Sciatic nerve (tissue), 2 donors: ENCODE measurements at places on chromosomes 7 and 10.

DNA sequence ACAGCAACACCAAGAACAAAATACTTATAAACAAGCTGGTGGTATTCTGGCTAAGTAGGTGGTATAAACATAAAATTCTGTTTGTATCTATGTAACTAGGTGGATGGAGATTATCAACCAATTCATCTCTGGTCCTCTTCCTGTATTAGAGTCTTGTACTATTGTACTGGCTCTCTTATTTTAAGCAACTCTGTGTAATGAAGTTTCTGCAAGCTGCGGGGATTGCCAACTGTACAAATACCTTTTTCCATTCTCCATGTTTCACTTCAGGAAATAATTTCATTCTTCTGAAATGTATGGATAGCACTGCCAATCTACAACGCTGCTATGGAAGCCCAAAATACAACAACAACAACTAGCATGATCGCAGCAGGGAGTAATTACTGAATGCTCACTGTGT is 44.8 kb downstream of the JAZF1 start:
- no peak for DNase-seq

DNA sequence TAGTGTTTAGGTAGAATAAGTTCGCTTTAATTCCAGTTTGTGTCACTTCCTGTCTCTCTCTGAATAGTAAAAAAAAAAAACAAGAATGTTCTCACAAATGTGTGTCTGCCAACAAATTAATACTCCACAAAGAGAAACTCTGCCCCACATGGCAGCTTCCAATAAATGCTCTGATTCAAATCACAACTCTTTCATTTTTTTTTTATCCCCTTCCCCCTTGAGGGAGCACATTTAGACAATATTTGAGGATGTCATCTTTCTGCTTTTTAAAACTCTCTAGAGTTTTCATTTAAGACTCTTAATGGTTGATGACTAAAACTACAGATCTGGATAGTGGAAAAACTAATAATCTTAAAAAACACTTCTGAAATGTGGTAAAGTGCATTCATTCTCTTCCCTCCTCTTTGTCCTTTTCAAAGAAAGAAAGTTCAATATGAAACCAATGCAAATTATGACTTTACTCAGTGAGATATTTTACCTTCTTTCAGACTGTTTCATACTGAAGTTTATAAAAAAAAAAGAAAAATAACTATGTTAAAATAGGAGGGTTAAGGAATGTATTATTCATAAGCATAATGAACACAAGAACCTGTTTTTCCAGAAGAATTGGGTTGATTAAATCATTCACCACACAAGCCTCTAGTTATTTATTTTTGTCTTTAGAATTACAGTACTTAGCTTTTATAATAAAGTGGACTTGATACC is 42.3 kb downstream of the ARID5B start:
- DNase-seq, result no peak

DNA sequence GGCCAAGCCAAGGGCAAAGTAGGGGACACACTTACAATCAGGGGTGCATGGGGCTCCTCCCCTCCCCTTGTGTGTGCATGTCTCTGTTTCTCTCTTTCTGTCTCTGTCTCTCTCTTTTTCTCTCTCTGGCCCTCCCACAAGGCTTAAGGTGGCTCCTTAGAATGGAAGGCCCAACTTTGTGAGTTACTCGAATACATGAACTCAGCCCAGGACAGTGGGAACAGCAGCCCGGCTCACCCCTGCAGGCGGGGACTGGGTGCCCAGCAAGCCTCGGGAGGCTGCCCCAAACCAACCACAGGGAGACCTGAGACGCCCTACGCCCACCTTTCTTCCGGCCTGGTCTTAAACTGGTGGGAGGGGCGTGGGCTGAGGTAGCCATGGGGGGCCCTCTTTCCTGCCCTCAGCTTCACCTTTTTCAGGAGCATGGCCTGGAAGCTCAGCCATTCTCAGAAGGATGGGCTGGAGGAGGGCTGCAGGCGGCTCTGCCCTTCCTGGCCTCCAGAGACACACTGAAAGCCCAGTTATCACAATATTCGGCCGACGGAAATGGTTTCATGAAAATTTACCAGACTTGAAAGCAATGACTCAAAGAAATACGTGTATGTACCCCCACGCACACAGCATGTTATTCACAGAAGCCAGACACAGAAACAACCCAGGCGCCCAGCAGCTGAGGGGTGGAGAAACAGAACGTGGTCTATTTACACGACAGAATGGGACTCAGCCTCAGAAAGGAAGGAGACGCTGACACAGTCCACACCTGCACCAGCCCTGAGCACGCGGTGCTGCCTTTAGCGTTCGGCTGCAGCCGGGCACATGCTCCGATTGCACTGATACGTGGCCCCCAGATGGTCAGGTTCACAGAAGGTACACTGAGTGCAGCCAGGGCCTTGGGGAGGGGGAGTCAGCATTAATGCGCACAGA is 229.5 kb downstream of the PTPRN2 start:
- DNase-seq, result no peak

- peak; percentile 47 for DNase-seq
These were observed 24.8 kb downstream of the ADCY1 start for GRCh38 chr7:45598886-45599520.

DNA sequence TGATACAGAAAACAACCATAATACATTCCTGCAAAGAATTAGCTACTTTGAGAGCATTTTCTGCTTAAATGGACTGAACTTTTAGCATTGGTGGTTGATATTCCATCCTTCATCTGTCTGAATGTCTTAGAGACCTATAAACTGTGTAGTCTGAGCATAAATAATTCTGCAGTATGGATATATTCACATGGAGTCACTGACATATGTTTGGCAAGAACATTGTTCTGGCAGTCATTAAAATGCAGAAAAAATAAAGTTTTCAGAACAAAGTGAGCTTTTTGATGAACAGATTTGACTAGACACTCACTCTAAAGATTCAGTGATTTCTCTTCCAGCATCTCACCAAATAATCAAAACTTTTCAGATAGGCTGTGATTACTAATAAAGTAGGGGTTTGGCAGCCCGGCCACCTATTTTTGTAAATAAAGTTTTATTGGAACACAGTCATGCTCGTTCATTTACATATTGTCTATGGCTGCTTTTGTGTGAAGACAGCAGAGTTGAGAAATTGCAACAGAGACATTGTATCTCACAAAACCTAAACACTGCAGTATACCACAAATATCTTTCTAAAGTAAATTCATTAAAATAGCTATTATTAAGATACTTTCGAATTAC is 44.1 kb upstream of the RAPGEF5 start:
- DNase-seq, result no peak

- no peak for DNase-seq
These were observed 206.6 kb downstream of the ACTR3B start for GRCh38 chr7:152966189-152966588.

GRCh38 chr10:114157912-114158311 is 16.1 kb downstream of the CCDC186 start:
- no peak for DNase-seq

- DNase-seq, result no peak
These were observed 46.7 kb downstream of the PLPP4 start for GRCh38 chr10:120503689-120504088.

DNA sequence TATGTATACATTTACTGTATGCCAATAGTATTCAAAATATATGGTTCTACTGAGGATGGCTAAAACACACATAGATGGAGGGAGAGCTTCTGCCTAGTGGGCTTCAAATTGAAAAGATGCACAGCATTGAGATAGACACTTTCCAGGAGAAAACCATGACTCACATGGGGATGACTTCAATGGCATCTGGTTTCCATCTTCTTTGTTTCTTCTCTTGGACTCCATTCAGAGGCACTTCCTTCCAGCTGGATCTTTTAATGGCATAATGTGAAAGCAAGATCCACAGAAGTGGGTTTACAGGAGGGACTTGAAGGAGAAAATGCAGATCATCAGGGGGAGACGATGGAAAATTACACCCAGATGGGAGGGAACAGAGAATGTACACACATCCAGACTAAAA is 84.9 kb downstream of the ZNF365 start:
- no peak for DNase-seq

- no peak for DNase-seq
These were observed 219.6 kb upstream of the SHH start for GRCh38 chr7:156031679-156032478.

DNA sequence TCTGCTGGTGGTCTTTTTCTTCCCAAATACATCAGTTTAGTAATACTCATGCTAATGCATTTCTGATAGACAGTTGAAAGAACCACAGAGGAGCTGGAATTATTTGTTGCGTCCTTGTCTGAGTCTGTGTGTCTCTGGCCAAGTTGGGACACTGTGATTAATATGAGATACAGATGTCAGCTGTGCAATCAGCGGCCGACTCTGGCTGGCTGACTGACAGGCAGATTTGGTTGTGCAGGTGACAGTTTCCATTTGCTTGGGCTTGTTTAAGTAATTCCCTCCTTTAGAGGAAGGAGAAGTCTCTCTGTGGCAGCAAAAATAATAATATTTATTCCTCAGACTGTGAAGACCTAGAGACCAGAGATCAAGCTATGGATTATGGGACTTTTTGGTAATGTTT is 176.2 kb upstream of the CHRM2 start:
- DNase-seq, result no peak

- no peak for DNase-seq
These were observed 258.8 kb downstream of the PHF14 start for GRCh38 chr7:11232462-11232861.

GRCh38 chr10:118278649-118279048 is 63.5 kb downstream of the FAM204A start:
- DNase-seq, result no peak

DNA sequence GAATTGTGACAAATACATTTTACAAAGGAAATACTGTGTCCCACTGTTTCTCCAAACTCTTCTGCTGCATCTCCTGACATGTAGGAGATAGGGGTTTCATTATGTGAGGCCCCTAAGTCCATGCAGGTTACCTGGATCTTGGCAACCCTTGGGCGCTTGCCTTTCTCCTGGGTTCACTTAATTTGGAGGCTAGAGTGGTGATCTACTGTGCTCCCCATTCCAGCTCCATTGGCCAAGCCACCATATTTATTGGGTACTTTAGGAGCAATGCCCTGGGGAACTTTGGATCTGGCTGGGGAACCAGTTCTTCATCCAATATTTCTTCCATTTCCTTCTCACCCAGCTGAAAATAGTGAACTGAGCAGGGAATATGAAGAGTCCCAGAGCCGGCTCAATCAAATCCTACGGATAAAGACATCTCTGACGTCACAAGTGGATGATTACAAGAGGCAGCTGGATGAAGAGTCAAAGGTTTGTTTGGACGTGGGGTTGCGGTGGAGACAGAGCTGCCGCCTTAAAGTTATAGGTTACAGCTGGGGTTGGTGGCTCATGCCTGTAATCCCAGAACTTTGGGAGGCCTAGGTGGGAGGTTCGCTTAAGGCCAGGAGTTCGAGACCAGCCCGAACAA is 18.5 kb downstream of the MYH16 start:
- DNase-seq, result no peak

DNA sequence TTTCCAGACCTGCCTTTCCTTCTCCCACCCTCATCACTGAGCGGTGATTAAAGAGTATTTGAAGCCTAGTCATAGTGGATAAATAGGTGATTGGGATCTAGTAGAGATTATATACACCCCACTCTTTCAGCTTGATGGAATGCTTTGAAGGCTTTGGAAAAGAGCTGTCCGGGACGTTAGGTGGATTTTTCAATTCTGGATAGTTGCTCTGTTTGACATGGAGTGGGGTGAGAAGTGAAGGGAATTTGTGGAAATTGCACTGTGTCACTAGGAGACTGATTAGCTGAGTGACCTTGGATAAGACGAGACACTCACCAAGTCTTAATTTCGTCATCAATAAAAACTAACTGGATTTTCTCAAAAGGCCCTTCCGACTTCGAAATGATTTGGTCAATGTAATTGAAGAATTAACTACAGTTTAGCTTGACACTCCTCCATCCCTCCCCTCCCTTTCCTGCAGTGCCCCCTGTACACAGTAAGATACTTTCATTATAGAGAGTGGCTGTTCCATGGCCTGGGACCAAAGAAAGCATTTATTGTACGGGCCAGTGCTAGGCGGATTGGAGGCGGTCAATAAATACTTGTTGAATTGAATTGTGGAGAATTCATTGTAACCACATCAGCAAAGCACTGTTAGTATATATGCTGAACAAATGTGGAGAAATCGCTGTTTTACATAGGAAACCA is 962 bp downstream of the ZKSCAN1 start:
- no peak for DNase-seq

GRCh38 chr7:17292843-17293242 is 5.6 kb upstream of the AHR start:
- no peak for DNase-seq

- DNase-seq, result no peak
These were observed 10.7 kb downstream of the CYP2E1 start for GRCh38 chr10:133537546-133538545.

- no peak for DNase-seq
These were observed 1.3 kb upstream of the ACHE start for GRCh38 chr7:100896732-100897608.

GRCh38 chr7:50266635-50267386 is 37.7 kb upstream of the IKZF1 start:
- no peak for DNase-seq

- DNase-seq, result no peak
These were observed 59.8 kb downstream of the DNAJC1 start for GRCh38 chr10:21943633-21944265.
